ENCODE measurements at places on chromosomes 4 and X. TPM values are rescaled to one million over a fixed set of nuclear protein-coding genes. Genes with fewer than 3 reads are reported as not detected.

DNA sequence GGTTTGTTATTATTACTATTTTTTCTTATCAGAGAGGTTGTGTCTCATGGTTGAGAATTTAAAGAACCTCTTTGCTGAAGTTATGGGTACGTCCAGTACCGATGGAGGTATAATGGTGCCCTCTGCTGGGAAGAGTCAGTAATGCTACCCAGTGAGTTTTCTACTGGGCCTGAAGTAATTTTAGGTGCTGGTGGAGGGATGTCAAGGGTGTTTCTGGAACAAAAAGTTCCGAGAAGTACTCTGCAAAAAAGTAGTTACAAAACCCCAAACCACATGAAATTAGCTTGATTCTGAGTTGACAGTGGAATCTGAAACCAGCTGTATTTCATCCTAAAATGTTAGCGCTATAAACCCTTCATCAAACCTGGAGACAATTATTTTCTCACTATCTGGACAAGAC lies 102.5 kb upstream of the MID1 start:
- no peak for DNase-seq

DNA sequence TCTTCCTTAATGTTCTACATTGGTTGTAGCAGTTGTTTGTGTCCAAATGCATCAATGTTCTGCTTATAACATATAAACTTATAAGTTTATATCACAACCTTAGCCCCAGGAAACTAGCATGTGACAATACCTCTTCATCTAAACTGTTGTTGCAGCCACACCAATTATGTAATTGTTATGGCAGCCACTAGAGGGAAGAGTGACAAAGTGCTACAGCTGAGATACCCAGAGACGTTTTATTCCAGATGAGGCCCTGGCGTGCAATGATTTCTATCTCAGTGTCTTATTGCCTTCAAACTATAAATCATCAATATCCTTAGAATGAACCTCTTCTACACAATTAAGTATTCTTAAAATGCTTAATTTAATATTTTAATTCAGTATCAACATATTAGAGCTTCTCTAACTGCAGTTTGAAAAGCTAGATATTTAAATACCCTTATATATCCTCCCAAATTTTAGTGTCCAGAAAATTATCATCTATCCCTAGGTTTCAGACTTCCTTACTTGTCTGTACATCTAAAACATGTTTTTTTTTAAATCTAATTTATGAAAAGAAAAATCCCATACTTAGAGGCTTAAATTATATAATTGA lies 171.6 kb downstream of the PCDH10 start:
- DNase-seq = no peak

DNA sequence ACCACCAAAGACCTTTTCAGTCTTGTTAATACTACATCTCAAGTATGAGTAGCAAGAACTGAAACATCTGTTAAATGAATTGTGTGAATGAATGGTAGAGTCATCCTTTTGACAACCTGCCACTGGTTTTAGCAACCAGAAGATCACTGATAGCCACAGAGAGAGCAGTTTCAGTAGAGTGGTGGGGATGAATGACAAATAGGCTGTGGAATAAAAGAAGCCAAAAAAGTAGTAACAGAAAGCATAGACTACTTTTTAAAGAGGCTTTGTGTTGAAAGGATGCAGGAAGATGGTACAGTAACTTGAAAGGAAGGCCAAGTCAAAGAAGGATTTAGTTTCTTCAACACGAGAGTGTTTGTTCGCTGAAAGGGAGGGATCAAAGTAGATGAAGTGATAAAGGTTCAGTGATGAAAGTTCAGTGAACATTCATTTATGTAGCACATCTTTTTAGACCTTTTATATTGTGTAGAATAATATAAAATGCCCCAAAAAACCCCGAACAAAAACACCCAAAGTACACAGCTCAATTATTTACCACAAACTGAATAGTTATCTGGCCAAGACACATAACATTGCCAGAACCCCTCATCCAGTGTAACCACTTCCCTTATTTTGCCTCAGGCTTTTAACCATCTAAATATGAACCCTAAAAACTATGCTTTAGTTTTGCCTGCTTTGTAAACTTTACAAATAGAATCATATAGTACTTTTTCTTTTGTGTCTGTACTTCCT lies 40.1 kb upstream of the EIF1AX start:
- no peak for DNase-seq

- no peak for DNase-seq
These were observed 775 bp downstream of the KCTD8 start for GRCh38 chr4:44447563-44448504.

GRCh38 chr4:126560794-126561193 lies 1072.0 kb upstream of the INTU start:
- DNase-seq = no peak

GRCh38 chrX:137569470-137569891 lies 3.6 kb downstream of the ZIC3 start:
- DNase-seq = no peak

GRCh38 chr4:7655511-7656243 lies 220.9 kb upstream of the PSAPL1 start:
- DNase-seq = no peak

DNA sequence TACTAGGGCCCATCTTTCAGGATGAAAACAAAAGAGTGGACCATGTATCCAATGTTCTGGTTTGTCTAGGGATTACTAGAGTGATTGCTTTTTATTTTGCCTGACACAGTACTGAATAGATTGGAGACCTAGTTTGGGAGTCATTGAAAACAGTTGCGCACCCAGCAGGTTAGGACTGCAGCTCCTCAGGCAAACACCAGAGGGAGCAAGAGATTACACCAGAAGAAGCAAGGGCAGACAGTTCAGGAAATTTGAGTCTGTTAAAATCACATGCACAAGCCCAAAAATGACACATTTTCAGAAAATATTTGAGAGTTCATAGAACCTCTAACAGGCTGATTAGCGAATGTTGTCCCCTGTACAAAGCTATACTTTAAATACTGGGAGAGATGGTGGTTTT lies 55.6 kb downstream of the CYLC1 start:
- DNase-seq = no peak

DNA sequence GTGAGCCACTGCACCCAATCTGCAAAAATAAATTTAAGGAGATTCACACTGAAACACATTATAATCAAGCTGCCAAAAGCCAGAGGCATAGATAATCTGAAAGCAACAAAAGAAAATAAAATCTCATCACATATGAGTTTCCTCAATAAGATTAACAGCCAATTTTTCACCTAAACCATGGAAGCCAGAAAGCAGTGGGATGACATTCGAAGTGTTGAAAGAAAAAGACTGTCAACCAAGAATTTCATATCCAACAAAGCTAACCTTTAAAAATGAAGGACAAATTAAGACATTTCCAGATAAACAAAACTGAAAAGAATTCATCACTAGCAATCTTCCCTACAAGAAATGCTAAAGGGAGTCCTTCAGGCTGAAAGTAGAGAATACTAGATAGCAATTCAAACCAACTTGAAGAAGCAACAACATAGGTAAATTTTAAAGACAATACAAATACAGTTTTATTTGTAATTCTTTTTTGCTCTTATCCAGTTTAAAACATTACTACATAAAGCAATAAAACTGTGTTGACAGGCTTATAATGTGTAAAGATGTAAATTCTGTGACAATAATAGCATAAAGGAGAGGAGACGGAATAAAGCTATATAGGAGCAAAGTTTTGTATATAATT lies 23.1 kb upstream of the KLHL8 start:
- no peak for DNase-seq

The UNC5C gene
- 3.7 TPM for polyA plus RNA-seq

The C4orf50 gene
- 0.04 TPM for polyA plus RNA-seq

The PLAC1 gene
- polyA plus RNA-seq = 0.23 TPM

The ART3 gene
- polyA plus RNA-seq = 1.0 TPM

The NHSL2 gene
- 9.7 TPM for polyA plus RNA-seq
